GM10248 (cell line): ENCODE measurements at places on chromosomes 11 and 22.

- DNase-seq = no peak
Observed at GRCh38 chr22:27100789-27101188, 443.4 kb downstream of the MIAT start.

DNA sequence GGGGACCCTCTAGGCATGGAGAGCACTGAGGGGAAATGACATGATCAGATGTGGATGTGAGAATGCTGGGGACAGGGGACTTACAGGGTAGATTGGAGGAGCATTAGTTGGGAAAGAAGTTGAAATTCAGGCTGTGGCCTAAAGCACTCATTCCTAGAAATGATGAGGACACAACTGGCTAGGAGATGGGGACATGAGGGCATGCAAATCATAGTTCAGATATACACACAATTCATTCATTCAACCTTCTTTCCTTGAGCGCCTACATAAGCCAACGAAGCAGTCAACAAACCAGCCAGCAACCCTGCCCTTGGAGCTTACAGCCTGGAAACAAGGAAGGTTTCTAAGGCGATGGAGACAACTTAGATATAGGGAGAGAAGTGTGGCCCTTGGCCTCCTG is 14.2 kb downstream of the CSF2RB start:
- DNase-seq = no peak

GRCh38 chr11:97964332-97965004 is 1056.3 kb upstream of the CNTN5 start:
- no peak for DNase-seq

DNA sequence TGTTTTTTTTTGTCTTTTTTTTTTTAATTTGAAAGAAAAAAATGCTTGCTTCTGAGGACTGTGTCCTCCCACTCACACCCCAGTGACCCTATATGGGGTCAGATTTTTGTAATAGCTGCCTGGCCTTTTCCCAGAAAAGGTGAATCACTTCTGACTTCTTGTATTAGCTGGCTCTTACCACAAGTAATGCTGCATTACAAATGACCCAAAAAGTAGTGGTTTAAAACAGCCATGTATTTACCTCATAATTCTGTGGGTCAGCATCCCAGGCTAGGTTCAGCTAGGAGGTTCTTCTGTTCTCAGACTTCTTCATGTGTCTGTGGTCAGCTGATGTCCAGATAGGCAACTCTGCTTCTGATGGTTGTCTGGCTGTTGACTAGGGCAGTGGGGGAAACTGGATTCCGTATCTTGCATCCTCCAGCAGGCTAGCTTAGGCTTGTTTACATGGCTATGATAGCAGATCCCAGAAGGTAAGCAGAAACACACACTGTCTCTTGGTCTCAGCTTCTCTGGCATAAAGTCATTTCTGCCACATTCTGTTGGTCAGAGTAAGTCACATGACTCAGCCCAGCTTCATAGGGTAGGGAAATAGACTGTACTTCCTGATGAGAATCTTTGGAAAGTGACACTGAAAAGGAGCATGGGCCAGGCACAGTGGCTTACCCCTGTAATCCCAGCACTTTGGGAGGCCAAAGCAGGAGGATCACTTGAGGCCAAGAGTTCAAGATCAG is 19.5 kb downstream of the LHFPL7 start:
- DNase-seq = no peak

GRCh38 chr11:128046213-128046612 is 541.1 kb downstream of the ETS1 start:
- no peak for DNase-seq

DNA sequence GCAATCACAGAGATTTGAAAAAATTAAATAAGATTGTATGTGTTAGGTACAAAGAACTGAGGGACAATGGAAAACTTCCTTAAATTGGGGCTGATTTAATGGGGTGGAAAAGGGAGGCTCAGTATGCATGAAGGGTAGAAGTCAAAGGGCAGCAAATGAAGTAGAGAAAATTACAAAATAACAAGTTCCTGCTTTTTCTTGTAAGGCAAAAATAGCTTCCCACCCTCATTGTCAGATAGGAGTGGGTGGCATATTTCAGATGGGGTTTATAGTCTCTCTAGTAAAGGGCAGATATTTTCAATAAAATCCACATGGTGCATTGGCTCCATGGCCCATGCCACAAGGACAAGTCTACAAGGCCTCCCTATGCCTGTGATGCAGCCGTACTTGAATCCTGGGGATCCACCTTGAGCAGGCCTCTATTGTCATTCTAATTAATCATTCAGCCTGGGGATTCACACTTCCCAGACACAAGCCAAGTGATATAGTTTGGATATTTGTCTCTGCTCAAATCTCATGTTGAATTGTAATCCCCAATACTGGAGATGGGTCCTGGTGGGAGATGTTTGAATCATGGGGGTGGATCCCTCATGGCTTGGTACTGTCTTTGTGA is 36.7 kb upstream of the SESN3 start:
- DNase-seq = no peak

- DNase-seq = no peak
Observed at GRCh38 chr11:78400116-78400515, 17.5 kb downstream of the GAB2 start.

DNA sequence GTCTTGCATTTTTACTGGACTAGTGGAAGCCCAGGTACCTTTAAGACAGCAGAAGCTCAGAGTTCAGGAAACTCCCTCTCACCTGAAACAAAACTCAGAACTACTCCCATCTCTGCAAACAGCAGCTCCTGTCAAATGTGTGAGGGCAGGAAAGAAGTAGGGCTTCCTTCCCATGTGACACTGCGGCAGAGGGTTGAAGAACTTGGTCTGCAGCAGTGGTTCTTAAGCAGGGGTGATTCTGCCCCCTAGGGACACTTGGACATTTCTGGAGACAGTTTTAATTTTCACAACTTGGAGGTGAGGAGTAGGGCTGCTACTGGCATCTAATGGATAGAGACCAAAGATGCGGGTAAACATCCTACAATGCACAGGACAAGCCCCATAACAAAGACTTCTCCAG is 63.4 kb downstream of the RCN1 start:
- DNase-seq = no peak

DNA sequence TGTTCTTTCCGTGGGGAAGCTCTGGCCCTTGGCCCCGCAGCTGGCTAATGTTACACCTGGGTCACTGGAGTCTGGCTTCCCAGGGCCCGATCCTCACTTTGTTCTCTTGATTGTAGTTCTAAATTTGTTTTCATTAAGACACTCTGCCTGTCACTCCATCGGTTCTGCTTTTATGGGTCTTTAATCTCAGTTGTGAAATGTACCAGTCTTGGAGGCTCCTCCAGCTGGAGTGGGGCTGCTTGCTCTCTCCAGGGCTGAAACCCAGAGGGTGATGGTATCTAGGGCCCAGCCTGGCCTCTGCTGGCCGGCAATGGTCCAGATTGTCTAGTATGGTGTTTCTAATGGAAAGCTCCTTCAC is 352.9 kb downstream of the TENM4 start:
- DNase-seq = no peak

- DNase-seq = no peak
Observed at GRCh38 chr22:19755145-19755710, 5.3 kb upstream of the TBX1 start.

- no peak for DNase-seq
Observed at GRCh38 chr22:44582016-44582415, 84.0 kb upstream of the RTL6 start.

GRCh38 chr11:12152321-12152720 is 41.9 kb downstream of the MICAL2 start:
- no peak for DNase-seq

- DNase-seq = no peak
Observed at GRCh38 chr11:42674436-42674835, 637.4 kb upstream of the API5 start.

DNA sequence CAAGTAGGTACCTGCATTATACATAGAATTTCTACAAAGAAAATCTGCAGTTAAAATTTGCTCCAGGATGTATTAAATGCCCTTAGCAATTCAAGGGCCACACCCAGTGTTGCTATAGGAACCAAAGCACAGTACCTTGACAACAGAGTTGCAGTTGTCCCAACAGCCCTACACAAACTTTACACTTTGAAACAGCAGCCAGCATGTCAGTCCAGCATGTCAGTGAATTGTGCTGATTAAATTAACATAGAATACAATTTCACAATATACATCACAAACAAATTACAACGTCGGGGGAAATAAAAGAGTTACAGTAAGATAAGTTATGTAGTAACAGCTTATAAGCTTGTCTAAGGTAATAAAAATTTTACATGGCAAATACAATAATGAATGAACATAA is 389.2 kb downstream of the SOX6 start:
- DNase-seq = no peak

DNA sequence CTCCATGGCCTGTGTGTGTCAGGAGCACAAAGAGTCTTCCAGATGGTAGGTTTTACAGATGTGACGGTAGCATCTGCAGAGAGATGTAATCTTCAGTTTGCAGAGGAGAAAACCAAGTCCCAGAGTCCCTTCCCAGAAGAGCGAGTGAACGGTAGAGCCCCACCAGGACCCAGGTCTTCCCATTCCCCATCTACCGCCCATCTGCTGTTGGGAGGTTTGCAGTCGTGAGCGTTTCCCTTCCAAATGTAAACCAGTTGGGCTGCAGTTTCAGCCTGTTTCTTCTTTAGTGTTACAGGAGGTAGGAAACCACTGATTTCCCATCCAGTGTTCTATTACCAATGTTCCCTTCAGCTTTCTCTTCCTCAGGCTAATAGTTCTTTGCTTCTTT is 24.0 kb downstream of the PANX1 start:
- no peak for DNase-seq

DNA sequence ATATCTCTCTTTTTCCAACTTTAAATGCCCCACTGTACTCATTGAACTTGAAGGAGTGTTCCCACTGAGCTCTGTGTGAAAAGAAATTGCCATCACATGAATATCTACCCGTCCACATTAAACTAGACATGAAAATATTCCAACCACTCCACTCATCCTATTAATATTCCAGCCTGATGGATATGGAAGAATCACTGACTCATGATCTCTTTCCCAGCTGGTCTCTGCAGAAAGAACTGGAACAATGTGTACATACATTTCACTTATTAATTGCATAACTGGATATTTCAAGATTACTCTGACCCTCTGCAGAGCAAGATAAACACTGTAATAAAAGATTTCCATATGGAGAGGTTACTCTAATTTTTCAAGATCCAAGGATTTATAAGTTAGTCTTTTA is 711.1 kb upstream of the LRRC4C start:
- DNase-seq = no peak

GRCh38 chr11:79670882-79671281 is 230.1 kb upstream of the TENM4 start:
- DNase-seq = no peak

DNA sequence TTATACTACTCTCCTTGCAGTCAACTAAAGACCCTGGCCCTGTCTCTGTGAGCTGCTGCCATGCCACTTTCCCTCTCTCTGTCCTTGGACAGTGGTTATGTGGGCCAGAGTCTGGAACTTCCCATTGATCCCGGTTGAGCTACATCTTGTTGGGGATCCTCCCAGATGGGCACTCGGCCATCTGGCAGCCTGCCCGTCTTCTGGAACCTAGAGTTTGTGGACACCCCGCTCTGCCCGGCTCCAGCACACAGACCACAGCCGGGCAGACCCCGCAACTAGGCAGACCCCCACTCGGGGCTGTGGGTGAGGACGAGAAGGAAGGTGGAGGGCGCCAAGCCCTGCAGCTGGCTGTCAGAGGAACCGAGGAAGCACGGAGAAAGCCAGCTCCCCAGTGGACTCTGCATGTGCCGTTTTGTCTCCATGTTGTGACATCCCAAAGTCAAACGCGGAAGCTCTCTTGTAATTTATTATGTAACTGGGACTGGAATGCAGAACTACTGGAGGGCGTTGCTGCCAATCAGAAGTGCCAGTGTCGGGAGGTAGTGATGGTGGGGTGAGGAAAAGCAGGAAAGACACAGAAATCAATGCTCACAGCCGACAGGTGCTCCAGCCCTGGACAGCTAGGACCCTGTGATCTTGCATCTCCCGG is 207.7 kb downstream of the CEP164 start:
- no peak for DNase-seq

DNA sequence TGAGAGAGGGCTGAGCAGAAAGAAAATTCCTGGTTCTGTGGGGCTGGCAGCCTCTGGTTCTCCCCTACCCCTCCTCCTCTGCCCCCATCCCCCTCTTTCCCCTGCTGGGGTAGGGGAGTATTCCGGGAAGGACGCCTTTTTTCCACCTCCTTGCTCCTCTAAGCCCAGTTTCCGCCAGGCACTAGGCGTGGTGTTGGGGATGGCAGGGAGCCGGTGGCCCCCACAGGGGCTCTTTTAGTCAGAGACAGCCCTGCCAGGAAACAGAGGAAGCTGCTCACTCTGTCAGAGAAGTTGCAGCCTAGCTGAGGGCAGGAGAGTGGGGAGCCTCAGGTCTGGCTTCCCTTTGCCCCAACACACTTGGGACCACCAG is 15.6 kb upstream of the ARHGEF17 start:
- DNase-seq = no peak

GRCh38 chr11:17609291-17610084 is 62.4 kb downstream of the OTOG start:
- no peak for DNase-seq

DNA sequence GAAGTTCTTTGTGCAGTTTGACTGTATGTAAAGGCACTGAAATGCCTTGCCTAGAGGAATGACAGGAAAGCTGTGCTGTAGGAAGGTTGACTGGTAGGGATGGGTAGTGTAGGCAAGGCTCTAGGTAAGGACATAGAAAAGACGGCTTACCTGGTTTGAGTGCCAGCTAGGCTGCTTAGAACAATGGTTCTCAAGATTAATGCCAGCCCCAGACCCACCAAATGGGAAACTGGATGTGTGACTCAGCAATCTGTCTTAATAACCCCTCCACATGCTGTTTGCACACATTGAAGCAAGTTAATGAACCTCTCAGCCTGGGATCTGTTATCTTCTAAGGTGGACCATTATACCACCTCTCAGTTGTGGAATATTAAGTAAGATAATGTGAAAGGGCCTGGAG is 3.7 kb downstream of the RPS3 start:
- DNase-seq = no peak

DNA sequence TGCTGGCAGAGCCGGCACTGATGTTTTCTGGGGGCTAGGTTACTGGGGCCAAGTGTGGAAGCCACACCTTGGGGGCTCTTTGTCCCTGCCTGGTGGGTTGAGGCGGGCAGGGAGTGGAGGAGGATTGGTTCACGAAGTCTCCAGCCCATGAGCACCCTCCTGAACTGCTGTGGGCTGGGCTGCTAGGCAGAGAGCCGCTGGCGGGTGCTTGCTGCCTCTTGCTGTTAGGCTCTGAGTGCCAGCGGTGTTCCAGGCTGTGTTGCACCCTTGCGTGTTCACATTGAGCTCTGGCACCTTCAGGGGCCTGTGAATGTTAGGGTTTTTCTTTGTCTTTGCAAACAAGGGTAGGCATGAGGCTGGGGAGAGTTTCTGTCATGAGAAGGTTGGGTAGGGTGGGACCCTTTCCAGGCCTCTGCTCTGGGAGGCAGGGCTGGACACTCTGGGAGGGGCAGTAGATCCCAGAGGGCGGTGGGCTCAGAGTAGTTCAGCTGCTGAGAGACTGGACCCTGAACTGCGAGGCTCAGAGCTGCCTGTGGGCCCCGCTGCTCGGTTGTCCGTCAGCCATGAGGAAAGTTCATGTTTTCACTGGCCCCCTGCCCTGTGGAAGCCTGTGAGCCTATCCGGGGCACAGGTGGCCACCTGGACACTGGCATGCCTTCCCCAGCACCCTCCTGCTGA is 24.0 kb upstream of the TMEM191C start:
- no peak for DNase-seq
